ENCODE measurements at places on chromosomes 1 and 21.
A peak's percentile ranks its signal among the peaks of the same experiment; 100 is the strongest.

DNA sequence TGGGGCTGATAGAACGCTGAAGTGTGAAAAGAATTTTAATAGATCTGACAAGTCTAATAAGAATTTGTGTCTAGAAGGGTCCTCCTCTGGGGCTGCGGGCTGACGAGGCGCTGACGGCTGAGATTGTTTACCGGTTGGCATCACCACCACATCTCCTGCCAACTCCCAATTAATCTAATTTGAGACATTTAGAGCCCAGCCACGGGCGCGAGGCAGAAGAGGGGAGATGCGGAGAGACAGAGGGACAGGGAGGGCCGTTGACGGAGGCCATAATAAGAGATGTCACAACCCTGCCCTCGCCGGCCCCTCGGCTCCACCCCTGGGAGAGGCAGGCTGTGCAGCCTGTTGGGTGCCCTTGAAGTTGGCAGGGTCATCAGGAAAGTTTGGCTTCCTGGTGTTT lies 109.3 kb downstream of the PAX7 start:
- no peak for DNase-seq

DNA sequence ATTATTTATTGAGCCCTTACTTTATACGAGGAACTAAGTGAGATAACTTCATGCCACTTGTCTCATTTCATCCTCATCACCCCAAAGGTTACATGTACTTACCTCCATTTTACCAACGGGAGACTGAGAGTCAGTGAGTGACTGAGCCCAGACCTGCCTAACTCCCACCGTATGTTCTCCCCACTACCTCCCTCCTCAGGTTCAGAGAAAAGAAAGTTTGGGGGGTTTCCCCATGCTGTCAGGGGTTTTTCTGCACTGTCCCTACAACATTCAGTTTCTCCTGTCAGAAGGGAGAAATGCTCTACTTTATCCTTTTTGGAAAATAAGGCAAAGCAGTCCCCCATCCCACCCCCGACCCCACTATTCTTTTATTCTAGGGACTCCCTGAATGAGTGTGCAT lies 32.9 kb downstream of the FAM78B start:
- no peak for DNase-seq

DNA sequence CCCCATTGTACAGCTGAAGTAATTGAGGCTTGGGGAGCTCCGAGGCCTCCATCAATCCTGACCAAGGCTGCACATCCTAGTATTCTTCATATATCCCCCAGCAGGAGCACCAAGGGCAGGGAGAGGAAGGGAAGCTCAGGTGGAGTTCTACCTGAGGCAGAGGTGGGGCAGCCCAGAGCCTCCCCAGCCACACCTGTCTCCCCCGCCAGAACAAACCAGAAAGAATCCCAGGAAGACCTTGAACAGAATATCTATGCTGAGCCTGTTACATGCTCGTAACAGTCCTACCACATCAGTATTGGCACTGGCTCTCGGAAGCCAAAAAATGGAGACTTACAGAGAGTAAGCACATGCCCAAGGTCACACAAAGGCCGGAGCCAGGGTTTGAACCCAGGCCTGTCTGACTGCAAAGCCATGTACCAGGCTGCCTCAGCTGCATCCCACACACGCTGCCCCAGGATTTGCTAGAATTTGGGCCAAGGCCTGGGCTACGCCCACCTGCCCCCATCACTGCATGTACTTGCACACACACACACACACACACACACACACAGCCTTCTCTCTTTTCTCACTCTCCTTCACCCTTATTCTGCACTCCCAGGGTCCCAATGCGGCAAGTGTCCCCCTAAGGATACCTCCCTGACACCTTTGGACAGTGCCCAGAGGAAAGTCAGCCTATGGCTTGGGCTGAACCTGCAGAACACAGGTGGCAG lies 4.5 kb downstream of the E2F2 start:
- no peak for DNase-seq

- DNase-seq, result no peak
Measured at GRCh38 chr1:208714323-208714722, 470.1 kb upstream of the PLXNA2 start.

DNA sequence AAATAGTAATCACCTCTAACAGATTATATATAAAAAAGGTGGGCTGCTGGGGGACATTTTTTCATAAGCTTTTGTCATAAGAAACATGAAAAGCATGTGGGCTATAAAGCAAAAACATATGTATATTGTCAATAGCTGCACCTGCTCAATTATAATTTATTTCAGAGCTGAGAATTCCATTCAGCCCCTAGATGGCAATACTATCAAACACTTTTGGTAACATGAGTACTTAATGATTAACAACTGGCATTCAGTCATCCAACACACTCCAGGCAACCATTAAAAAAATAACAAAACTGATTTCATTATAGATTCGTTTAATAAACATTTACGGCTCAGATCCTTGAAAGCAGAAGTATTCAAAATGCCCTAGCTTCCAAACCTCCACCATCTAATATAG lies 115.1 kb downstream of the KCTD3 start:
- no peak for DNase-seq

DNA sequence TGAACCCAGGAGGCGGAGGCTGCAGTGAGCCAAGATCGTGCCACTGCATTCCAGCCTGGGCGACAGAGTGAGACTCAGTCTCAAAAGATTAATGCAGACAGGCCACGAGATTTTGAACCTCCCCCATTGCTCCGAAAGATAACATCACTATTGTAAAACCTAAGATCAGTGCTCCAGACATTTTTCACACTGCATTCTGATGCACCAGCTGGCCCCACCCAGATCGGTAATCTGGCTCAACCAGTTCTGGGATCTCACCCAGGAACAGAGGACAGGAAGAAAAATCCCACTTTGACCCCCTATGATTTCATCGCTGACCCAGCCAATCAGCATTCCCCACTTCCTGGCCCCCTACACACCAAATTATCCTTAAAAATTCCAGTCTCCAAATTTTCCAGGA lies 10.7 kb upstream of the CSRP1 start:
- DNase-seq, result peak; percentile 92

DNA sequence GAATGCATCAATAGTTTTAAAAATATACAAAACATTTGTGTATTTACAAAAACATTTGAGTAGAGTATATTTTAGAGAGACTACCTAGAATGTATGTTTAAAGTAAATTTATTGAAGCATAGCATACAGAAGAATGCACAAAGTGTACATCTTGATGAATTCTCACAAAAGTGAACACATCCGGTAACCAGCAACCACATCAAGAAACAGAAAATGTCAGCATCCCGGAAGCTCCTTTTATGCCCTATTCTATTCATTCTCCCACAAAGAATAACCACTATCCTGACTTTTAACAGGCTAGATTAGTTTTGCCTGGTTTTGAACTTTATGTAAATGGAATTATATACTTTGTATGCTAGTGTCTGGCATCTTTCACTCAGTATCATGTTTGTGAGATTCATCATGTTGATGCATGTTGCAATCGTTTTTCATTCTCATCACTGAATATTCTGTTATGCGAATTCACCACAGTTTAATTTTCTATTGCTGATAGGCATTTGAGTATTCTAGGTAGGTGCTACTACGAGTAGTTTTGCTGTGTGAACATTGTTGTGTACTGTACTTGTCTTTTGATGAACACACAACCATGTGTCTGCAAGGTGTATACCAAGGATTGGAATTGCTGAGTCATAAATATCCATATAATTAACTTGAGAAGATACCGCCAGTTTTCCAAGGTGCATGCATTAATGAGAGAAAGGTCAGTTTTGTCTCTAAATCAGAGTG lies 75.4 kb downstream of the CACHD1 start:
- DNase-seq, result no peak

DNA sequence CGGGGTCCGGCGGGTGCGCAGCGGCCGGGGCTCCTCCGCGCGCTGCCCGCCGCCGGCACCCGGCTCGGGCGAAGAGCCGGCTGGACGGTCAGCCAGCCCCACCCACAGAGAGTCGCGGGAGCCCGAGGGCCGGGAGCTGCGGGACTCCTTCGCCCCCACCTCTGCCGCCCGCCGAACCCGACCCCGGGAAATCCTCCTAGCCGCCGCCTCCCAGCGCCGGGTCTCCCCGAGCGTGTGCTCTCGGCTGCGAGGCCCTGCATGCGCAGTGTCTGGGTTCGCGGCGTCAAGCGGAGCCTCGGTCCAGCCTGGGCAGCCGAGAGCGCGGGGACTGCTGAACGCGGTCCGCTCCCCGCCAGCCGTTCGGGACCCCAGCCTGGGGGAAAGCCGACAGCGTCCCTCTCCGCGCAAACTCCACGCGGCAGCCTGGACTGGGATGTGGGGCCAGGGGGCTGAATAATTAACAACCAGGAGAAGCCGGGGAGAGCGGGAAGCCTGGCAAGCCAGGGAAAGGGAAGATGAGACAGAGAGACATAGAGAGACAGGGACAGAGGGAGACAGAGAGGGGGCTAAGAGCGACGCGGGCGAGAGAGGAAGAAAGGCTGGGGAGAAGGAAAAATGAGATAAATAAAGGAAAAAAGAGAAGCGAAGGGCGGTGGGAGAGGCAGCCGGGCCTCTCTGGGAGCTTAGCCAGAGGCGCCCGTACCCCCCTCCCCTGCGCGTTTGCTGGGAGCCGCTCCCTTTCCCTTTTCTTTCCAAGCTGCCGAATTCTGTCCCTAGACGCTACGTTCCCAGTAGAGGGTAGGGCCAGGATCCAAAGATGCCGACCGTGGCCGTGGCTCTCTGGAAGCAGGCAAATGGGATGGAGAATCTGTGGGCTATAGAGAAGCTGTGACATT lies 64.2 kb downstream of the MEF2D start:
- peak; percentile 59 for DNase-seq

DNA sequence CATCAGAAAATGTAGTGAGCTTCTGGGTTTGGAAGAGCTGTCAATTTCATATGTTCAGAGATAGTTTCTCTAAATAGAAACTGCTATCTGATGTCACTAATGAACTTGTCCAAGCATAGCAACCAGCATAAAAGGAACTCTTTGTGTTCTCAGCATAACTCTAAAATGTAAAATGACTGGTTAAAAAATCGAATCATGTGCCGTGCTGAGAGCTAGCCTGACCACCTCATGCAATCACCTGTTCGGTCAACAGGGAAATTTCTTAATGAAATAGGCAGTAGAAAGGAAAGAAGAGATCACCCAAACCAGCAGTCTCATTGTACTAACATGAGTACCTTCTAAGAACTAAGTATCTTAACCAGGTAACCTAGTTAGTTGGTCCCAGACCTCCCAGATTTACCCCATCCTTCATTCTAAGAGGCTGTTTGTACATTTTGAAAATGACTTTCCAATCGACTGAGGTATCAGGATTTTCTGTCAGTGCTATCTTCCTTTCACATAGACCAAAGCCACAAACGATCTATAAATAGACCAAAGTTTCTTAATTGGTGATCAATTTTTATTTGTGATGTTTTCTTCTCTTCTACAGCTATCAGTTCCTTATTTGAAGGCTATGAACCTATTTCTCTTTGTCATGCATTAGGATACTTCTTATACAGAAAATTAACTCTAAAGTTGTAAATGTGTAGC lies 147.3 kb downstream of the TLR5 start:
- no peak for DNase-seq

- DNase-seq, result no peak
Measured at GRCh38 chr1:199452627-199453026, 574.9 kb upstream of the NR5A2 start.

DNA sequence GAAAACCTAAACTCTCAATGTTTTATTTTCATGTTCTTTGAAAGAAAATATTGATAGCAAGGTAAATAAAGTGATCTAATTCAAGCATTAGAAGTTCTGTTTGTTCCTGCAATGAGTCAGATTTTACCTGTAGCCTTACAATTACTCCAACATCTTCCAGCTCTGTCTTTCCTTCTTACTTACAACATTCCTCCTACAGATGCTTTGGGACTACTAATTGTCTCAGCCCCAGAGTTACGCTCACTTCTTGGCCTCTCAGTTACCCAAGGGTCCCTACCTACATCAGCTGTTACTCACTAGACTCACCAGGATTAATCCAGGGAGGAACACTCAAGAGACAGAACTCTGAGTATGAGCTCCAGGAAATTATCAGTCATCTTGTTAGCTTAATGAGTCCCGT lies 26.4 kb downstream of the OR14A16 start:
- no peak for DNase-seq

GRCh38 chr1:178704833-178705232 lies 20.2 kb upstream of the RALGPS2 start:
- no peak for DNase-seq

- DNase-seq, result no peak
Measured at GRCh38 chr1:187474336-187474735, 645.6 kb downstream of the PLA2G4A start.

DNA sequence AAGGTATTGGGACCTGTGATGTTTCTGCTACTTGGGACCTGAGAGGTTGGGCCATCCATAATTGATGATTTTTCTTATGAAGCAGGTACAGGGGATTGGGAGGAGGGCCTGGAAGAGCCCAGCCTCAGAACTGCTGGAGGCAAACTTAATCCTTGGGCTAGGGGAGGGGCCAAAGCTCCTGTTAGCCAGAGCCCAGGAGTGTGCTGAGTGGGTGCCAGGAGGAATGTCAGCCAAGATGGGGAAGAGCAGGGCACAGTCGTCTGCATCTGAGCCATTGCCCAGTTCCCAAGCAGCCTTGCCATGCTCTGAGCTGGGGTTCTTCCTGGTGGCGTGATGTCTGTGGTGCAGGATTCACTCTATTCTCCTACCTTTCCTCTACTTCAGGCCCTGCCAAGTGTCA lies 5.8 kb downstream of the MAPKAPK2 start:
- no peak for DNase-seq

DNA sequence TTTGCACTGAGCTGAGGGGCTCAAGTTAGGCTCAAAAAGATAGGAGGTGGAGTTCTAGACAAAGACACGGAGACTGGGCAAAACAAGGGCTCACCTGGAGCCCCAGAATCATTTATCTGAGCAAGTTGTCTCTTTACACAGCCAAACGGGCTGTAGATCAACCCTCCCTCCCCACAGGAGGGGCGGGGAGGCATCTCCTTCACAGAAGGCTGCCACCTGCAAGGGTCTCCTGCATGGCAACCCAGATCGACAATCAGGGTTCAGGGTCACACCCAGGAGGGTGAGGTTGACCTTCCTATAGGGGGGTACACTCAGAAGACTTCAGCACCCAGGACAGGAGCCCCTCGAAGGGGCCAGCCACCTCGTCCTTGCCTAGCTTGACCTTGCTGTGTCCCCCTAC lies 84.0 kb downstream of the CD247 start:
- DNase-seq, result no peak

DNA sequence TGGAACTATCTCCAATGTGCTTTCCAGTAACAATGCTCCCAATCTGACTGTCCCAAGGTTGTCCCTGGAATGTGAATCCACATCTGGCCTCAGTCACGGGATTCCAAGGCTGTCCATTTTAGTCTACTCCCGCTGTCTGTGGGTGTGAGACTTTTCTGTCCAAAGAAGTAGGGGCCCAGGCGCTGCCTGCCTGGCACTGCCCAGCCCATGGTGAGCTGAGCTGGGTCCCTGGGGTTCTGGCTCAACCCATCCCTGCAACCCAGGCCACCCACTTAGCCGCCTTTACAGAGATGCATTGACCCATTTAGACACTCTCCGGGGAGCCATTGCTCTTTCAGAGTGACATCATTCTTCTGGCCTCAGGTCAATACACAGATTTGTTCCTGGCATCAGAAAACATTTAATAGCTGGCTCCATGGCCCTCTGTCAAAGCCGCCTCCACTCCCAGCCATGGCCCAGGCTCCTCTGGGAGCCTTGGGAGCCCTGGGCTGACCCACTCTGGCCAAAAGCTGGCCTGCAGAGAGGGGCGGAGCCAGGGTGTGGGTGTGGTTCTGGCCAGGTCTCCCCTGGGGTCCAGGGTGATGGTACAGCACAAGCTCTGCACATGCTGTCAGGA lies 47.2 kb upstream of the PAX7 start:
- DNase-seq, result no peak

Measured in islet precursor cell (in vitro differentiated cells).